HCEC 1CT (cell line): ENCODE measurements at places on chromosomes 11 and 22.
A peak's percentile ranks its signal among the peaks of the same experiment; 100 is the strongest.

DNA sequence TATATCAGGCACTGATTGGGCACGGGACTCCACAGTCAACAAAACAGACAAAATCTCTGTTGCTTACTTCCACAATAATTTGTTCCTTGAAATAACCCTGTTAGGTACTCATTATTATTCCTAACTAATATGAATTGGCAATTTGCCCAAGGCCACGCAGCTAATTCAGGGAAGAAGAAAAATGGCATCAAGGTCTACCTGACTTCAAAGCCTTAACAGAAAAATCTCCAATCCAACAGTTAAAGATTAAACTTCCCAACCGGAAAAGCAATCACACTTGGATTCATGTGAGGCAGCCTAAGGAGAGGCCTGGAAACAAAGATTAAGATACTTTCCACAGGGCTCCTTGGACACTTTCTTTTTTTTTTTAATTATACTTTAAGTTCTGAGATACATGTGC lies 68.9 kb downstream of the PRCP start:
- no peak for DNase-seq

- DNase-seq: no peak
Measured at GRCh38 chr11:37364246-37364839, 766.3 kb upstream of the RAG2 start.

DNA sequence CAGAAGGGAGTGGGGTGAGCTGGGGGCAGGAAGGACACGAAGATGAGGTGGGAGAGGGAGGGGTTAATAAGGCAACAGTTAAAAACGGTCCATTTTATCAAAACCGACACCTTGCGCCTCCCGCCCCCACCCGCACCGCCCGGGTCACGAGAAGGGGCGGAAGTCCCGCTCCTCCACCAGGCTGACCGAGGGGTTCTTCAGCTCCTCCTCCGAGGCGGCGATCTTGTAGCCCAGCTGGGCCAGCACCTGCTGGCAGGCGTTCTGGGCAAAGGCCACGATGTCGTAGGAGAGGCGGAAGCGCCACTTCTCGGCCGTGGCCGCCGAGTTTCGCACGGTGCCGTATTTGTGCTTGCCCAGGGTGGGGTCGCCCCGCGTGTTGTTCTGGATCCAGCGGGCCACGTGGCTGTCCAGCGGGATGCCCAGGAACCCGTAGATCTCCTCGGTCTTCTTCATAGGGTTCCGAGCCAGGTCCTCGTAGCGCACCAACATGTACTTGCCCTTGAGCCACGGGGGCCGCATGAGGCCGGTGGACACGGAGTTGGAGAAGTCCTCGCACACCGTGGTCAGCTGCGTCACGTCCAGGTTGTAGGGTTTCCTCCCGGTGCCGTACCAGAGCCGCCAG lies 15.8 kb downstream of the CHST1 start:
- no peak for DNase-seq

DNA sequence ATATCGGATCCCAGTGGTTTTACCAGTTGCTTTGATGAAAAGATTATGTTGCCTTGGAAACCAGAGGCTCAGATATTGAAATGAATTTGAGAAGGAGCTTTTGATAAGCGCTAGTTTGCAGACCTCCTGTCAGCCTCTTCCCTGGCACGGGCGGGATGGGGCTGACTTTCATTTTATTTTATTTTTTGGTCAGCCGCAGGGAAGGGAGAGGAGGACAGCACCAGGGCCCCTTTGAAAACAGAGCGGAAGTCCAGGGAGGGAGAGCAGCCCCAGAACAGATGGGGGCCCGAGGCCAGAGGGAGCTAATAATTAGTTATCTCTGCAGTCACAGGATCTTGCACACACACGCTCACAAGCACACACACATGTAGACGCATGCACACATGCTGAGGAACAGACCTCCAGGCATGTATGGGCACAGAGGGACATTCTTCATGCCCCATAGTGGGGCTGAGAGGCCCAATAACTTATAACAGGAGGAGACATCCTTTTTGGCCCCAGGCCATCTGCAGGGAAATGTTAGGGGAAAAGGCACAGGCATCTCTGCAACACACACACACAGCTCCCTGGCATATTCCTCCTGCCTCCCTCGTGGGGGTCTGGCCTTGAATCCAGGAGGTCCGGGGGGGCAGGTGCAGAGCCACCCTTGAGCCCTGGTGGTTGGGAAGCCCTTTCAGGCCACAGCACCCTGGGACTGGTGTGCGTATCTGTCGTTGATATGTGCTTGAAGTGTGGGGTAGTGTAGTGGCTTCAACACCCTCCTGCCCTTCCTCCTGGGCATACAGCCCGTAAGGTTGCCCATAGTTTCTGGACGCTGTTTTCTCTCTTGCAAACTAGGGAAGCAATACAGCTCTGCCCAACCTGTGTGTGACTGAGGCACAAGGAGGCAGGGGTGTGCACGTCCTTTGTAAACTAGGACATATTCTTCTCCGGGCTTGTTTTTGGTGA lies 117.3 kb downstream of the CEP164 start:
- no peak for DNase-seq

DNA sequence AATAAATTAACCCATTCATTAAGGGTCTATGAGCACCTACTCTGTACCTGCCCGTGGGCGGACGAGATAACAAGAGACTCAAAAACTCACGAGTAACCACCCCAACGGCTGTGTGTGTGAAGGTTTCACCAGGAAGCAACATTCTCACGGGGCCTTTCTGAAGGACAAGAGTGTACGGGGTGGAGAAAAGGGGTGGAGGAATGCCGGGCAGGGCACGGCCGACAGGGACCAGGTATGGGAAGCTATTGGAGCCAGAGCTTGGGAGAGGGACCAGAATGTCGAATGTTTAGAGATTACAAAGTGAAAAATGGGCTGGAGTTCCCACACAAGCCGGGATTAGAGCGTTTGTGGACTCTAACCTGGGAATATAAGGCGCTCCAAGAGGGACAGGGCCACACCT lies 1.6 kb downstream of the KMT5B start:
- DNase-seq: no peak

- no peak for DNase-seq
Measured at GRCh38 chr11:93122535-93123235, 75.1 kb downstream of the SLC36A4 start.

GRCh38 chr11:101516546-101516945 lies 67.3 kb downstream of the TRPC6 start:
- no peak for DNase-seq

DNA sequence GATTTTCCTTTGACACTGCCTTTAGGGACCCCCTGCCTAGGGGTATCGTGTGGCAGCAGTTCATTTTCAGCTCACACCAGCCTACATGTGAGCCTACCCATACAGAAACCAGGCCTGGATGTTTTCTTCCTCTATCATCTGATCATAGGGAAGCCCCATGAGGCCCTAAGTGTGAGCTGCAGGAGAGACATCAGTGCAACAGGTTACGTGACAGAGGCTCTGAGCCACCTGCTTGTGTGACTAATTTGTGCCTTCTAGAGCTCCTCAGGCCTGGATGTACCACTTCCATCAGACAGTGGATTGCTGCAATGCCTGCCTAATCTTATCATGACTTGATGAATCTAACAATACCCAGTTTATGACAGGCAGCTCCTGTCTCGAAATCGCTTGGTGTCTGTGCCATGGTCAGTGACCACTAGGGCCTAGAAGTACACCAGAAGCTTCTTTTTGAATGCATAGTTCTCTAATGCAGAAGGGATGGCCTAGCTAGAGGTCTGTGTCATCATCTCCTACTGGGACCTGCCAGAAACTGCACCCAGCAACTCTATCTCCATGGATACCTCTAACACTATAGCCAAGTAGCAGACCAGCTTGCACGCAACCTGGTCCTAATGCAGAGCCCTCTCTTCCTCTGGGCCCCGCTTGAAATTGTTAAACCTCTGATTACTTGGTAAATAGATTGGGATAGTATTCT lies 109.7 kb upstream of the CLPB start:
- no peak for DNase-seq

- DNase-seq: no peak
Measured at GRCh38 chr22:33438273-33438672, 380.1 kb upstream of the SYN3 start.

DNA sequence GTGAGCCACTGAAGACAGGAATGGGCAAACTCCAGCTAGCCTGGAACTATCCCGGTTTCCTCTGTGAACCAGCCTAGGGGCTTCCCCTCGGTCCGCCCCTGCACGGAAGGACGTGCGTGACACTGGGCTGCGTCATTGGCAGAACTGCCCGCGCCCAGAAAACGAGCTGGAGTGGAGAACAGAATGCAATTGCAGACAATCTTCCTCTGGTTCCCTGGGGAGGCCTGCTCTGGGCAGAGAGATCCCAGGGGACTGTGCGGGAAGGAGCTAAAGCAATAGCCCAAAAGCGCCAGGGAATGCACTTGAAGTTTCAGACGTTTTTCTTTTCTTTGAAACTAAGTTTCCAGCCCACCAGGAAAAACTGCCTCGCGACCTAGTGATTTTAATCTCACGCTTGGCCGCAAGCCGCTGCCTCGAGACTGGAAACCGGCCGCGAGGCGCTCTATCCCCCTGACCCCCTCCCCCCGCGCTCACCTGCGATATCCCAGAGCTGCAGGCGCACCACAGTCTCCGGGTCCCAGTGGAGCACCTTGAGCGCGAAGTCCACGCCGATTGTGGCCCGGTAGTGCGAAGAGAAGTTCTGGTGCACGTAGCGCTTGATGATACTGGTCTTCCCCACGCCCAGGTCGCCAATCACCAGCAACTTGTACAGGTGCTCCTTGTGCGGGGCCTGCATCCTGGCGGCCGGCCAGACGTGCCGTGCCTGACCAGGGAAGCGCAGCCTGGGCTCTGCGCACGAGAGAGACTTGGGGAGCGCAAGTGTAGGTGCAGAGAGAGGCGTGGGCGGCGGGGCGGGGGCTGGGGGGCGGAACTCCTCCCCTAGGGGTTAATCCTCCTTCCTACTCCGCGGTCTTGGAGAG lies at the start of gene RAB38:
TSS of gene RAB38 (minus strand) at position 735 of the 860 bp plus-strand sequence. CDS start at position 676, 59 bp downstream.
- peak; percentile 19 for DNase-seq

GRCh38 chr11:130523609-130524008 lies 75.2 kb downstream of the ADAMTS15 start:
- DNase-seq: peak; percentile 73

DNA sequence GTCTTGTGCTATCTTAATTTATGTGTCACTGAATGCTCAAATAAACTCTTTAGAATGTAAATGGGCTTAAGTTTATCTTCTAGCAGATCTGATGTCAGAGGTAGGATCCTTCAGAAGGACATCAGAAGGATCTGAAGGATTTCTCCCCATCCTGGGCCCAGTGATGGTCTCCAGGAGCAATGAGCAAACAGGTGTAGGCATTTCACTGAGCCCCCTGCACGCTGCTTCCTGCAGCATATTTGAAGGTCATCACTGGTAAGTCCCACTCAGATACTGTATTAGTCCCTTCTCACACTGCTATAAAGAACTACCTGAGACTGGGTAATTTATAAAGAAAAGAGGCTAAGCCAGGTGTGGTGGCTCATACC lies 4.5 kb downstream of the GSTP1 start:
- DNase-seq: no peak

- DNase-seq: no peak
Measured at GRCh38 chr11:18776324-18776723, 15.3 kb downstream of the PTPN5 start.

GRCh38 chr11:112522536-112522935 lies 261.9 kb upstream of the PLET1 start:
- DNase-seq: no peak

DNA sequence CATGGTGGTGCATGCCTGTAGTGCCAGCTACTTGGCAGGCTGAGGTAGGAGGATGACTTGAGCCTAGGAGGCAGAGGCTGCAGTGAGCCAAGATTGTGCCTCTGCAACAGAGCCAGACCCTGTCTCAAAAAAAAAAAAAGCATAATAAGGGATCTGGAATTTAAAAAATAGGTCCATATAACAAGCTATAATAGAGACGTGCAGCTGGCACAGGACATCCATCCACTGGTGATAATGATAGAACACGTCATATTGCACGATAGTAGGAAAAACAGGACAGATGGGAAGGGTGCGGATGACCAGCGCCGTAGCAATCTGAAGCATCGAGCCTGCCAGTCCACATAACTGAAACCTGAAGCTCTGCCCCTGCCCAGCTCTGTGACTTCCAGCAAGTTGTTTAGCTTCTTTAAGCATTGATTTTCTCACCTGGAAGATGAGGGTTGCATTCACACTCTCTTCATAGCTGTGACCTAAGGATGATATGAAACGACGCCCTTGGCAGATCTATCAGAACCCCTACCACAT lies 60.3 kb upstream of the PRODH start:
- DNase-seq: no peak

GRCh38 chr22:45777046-45777851 lies 105.6 kb downstream of the ATXN10 start:
- DNase-seq: no peak

DNA sequence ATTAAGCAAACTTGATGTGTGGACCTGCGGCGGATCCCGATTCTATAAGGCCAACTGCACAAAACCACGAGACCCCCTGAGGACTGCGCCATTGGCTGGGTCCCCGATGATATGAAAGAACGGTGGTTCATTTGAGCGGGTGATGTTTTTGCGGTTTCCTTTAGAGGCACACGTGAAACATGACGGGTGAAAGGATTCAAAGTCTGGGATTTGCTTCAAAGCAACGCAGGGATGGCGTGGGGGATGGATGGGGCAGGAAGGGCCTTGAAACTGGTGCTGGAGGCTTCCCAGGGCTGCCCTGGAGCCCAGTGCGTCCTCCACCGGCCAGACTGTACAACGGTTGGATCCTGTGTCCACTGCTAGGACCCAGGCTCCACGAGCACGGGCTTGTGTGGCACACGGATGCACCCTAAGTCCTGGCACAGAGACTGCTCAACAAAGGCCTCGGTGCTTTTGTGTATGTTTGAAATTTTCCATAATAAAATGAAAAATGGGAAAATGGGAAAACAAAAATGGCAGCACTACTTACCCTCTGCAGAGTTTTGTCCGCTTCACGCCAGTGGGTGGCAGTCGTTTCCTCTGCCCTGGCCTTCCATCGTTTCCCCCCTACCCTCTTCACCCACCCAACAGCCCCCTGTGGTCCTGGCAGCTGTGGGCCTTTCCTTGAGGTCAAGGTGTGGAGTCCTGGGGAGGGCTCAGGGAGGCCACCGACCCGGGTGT lies 3.6 kb downstream of the ASCL2 start:
- no peak for DNase-seq

DNA sequence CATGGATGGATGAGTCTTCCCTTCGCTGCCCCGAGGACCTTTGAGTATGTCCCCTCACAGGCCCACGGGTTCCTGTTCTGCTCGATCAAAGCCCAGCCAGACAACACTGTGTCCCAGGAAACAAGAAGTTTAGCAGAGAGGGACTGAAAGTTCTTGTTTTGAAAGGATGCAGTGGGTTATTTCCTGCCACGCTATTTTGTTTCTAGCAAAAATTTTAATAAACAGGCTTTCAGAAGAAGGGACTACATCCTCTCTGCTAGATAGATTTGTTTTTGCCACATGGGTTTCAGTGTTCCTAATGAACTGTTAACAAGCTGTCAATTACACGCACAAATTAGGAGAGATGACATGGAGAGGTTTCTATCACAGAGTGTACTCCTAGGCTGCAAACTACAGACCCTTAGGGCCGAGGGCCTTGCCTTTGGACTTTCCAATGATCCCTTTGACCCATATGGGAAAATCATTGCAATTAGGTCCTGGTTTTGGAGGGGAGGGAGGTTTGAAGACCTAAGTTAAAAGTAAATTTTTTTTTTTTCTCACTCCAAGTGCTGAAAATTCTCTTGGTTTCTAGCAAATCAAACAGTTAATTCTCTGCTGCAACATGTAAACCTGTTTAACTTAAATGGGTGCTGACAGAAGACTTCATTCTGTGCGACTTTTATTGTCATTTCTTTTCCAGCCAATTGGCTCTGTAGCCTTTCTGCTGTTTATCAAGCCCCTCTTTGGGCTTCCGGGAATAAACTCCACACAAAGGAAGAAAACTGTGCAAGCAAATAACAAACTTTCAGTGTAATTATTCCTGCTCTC lies 81.4 kb downstream of the RCN1 start:
- no peak for DNase-seq
